M059J (cell line): ENCODE measurements at places on chromosomes 2 and 18.

DNA sequence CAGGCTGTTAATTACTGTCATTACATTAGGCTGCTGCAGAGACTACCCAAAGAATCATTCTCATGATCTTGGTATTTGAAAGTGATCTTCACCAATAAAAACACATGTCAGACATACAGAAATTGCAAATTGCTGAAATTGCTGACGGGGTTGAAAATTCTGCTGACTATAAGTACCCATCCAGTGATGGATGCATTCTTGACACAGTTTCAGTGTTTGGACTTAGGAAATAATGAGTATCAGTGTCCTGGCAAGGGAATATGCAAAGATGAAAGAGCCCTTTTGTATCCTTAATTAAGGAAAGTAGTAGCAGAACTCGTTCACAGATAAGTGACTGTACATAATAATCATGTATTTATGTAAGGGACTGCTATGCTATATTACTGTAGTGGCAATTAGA is 221.1 kb upstream of the ATP5MC3 start:
- DNase-seq, result no peak

DNA sequence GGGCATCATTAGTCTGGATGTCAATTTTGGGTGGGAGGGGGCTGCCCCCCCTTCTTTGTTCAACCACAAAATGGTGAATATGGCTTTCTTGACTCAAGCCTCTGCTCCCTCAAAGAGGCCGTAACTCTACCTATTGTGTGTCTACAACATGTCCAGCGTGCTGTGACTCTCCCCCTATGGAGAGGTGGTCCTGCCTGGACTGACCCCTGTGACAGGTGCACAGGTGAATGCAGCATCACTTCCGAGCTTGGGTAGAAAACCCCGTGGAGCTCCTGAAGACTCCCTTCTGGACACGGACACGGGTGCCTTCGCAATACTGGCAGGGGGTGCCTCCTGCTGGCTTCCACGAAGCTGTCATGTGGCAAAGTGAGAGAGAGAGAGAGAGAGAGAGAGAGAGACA is 397.8 kb downstream of the GALR1 start:
- DNase-seq, result no peak

- no peak for DNase-seq
Observed at GRCh38 chr2:10432311-10433181, 15.6 kb downstream of the ODC1 start.

DNA sequence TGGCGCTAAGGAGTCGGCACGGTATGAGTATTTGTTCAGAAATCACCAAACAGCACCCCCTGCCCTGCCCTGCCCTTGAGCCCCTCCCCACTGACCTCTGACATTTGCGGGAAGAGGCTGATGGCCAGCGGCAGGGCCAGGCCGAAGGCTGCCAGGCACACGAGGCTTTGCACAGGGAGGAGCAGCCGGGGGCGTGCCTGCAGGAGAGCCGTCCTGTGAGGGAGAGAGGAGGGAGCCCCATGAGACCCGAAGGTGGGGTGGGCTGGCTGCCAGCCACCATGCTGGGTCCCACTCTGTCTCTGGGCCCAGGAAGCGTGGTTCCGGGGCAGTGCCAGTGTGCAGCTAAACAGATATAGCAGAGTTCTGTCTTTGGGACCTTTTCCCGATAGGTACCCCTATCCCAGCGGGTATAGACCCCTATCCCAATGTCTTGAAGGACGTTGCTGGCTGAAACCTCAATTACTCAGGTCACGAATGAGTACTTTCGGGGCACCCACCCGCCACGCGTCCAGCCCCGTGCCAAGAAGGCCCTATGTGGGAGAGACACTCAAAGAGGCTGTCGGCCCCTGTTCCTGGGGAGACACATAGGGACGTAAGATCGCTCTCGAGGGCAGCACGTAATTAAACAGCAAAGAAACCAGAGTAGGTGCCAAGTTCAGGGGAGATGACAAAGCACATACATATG is 43.9 kb downstream of the EMX1 start:
- no peak for DNase-seq

GRCh38 chr2:72150861-72151356 is 3.2 kb upstream of the CYP26B1 start:
- DNase-seq, result no peak

DNA sequence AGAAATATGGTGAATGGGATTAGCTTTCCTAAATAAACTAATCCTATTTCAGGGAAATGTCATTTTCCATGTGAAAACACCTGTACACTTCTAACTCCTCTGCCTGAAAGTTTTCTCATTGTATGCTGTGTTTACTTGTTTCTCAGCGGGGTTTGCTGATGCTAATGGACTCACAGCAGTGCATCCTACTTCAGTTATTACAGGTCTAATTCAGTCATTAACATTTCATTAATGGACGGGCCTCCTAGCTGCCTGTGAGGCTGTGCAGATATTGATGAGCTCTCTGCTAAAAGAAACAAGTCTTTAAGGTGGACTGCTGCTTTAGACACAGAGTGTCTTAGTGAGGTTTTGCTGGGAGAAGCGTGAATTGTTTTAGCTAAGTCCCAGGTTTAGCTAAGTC is 1342.0 kb upstream of the ZEB2 start:
- DNase-seq, result no peak

GRCh38 chr2:238955648-238956531 is 108.0 kb downstream of the TWIST2 start:
- peak; percentile 21 for DNase-seq

GRCh38 chr2:216418981-216419380 is 6.7 kb downstream of the SMARCAL1 start:
- DNase-seq, result no peak

DNA sequence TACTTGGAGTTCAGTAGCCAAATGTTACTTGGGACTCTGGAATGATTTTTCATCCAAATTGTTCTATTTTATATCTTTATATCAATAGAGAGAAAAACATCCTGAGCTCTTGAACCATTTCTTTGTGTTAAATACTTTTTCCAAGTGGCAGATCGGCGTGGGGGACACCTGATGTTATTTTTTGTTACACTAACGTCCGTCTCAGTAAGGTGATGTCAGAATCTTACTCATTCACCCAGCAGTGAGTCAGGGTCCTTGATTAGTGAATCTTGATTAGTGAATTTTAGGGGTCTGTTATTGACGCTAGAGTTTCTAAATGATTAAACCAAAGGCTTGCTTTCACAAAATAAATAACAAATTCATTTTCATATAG is 1.7 kb downstream of the MIB1 start:
- DNase-seq, result peak; percentile 51

GRCh38 chr2:2902547-2903281 is 474.9 kb downstream of the EIPR1 start:
- no peak for DNase-seq

- no peak for DNase-seq
Observed at GRCh38 chr2:161847910-161848309, 223.7 kb downstream of the SLC4A10 start.

GRCh38 chr2:75523313-75524275 is 37.1 kb downstream of the EVA1A start:
- DNase-seq, result peak; percentile 96

GRCh38 chr2:171383134-171383533 is 50.7 kb downstream of the METTL8 start:
- peak; percentile 57 for DNase-seq

GRCh38 chr2:119086327-119086726 is 72.2 kb downstream of the C1QL2 start:
- DNase-seq, result no peak

DNA sequence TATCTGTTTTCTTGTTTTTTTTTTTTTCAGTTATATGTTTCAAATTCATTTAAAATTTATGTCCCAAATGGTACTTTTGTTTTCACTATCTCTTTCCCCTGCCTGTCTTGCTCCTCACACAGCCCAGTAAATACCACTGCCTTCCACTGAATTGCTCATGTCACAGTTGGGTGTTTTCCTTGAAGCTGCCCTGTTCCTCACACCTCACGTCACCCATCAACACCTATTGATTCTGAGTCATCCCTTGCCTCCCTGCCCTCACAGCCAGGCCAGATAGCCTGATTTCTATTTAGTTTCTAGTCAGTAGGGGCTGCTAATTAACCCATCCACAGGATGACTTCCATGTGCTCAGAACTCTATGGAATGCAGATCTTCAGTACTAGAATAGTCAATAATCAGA is 25.3 kb downstream of the FSHR start:
- DNase-seq, result no peak

- no peak for DNase-seq
Observed at GRCh38 chr2:79638954-79639353, 126.1 kb downstream of the CTNNA2 start.

GRCh38 chr2:184877909-184878308 is 279.6 kb downstream of the ZNF804A start:
- no peak for DNase-seq

- DNase-seq, result peak; percentile 53
Observed at GRCh38 chr2:156883804-156884203, 373.7 kb upstream of the GALNT5 start.

DNA sequence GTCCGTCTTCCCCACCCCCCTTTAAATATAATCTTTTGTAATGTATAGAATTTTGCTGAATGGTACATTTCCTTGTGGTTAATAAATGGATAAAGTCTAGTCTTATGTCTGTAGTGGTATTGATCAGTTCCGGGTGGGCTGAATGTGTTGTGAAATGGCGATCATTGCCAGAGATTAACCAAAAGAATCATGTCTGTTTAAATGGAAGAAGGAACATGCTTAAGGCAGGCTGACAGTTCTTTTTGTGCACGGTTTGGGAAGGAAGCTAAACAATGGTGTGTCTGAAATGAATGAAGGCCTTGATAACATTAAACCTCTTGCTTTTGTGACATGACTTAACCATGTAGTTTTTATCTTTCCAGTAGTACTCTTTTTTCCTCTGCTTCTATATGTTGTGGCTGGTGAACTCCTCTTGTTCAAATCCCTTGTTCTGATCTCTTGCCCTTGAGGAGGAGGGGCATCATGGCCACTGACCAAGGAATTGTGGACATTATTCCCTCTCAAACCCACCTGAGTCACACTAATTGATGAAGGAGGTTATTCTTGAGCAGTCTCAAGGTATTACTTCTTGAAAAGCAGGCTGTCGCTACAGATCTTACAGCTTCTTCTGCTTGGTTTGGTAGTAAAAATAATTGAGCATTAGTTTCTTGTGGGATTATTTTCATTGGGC is 1.7 kb downstream of the ACVR2A start:
- no peak for DNase-seq

DNA sequence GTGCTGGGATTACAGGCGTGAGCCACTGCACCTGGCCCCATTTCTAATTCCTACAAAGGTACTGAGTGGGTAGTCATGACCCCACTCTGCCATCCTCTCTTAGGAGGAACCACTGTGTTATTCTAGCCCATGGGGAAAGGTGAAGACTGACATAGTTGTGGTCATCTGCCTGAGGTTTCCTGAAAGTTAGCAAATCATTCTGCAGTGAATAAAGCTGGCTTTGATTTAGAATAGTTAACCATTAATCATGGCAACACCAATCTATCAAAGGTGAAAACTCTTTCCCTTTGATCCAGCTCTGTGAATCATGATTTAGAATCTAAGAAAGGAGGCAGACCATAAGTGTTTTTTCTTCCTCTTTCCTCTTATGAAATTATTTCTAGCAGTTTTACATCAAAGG is 50.8 kb downstream of the SUMO1 start:
- DNase-seq, result peak; percentile 68

GRCh38 chr2:95392320-95392719 is 10.2 kb upstream of the FAHD2A start:
- DNase-seq, result no peak

- DNase-seq, result peak; percentile 54
Observed at GRCh38 chr18:58253871-58254270, 209.8 kb downstream of the NEDD4L start.

GRCh38 chr2:109098251-109098920 is 30.6 kb upstream of the SH3RF3 start:
- peak; percentile 47 for DNase-seq

DNA sequence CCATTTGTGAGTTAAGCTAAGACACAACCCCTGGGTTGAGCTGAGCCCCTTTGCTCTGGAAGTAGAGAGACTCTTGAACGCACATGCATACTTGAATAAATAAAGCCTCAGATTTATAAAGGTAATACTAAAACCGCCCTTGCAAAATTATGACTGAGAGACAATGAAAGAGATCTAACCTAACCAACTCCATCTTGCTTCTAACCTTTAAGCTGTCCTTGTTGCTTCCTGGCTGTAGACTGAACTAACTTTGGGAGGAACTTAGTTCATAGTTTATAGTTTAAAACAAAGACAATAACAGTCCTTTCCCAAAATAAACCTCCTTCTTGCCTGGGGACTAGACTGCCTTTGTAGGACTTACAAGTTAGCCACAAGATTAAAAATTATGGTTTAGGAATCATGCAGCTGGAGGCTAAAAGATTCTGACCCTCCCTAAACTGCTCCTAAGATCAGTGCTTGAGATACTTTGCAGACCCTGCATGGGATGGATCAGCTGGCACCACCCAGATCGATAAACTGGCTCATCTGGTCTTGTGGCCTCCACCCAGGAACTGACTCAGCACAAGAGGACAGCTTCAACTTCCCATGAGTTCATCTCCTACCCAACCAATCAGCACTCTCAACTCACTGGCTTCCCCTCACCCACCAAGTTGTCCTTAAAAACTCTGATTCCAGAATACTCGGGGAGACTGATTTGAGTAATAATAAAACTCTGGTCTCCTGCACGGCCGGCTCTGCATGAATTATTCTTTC is 240.2 kb upstream of the SLC14A2 start:
- no peak for DNase-seq

DNA sequence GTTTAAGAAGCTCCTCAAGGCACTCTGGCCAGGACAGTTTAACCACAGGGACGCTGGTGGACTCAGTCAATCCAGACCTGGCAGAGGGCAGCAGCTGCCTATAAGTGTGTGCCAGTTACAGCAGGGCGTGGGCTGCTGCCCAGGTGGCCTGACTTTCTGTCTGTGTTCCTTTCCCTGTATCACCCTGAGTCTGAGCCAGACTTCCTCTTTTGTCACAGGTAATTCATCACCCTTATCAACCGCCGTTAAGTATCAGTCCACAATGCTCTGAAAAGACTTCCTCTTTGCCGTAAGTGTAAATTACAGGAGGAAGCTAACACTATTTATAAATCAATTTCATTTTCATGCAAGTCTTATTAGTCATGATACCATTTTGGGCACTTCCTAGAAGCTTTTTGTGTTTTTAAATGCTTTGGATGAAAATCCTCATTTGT is 7.0 kb downstream of the LPIN1 start:
- DNase-seq, result peak; percentile 9

DNA sequence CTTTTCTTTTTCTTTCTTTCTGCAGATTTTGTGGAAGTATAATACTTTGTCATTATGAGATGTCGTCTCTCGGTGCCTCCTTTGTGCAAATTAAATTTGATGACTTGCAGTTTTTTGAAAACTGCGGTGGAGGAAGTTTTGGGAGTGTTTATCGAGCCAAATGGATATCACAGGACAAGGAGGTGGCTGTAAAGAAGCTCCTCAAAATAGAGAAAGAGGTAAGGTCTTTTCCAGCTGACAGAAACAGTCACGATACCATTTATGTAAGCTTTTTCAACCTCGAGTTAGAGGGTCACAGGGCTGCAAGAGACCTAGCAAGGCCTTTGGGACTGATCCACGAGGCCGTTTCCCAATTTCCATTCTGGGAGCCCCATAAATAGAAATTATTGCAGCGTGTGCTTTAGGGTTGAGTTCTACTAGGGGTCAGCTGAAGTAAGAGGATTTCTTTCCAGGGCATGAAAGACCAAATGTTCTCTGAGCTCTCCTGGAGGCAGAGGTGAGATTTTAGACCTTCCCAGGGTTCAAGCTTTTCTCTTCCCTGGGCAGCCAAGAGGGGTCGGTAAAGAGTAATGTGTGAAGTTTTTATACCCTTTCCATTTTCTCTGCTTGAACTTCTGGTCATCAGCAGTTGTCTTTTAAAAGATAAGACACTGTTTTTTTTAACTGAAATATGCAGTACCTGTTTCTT is 15.5 kb downstream of the MAP3K20 start:
- no peak for DNase-seq
